ENCODE measurements at places on chromosomes 11 and 22. TPM values are rescaled to one million over a fixed set of nuclear protein-coding genes. Genes with fewer than 3 reads are reported as not detected.

DNA sequence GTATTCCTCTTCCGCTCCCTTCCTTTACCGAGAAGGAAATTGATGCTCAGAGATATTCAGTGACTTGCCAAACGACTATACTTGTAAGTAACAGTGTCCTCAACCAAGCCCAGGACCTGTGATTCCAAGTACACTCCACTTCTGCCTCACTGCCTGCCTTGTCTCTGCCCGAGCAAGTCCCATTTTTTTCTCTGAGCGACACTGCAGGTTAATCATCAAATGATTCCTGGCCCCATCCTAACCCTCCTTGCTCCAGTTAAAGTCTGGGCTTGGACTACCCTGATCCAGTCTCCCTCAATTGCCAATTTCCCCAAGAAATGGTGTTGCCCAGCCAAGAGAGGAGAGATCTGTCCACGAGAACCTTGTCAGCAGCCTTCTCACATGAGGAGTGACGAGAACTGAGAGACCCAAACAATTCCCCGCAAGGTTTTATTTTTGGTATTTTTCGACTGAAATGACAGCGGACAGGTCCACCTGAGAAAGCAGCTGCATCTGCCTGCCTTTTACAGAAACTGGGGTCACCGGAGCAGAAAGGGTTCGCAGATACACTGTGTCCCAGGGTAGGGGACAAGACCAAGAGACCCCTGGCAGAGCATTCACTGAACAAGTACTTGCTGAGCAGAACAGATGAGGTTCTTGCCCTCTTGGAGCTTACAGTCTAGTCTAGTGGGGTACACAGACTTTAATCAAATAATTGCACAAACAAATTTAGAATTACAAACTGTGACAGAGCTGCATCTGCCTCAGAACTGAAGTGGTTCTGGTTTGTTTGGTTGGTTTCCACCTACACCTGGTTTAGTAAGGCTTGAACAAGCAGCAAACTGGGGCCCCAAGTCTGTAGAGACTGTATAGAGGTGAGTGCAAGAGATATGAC lies 11.4 kb downstream of the POU2AF1 start:
- H3K36me3 ChIP-seq: no peaks in the 10 kb centered on the region
- no peaks in the 10 kb centered on the region for H3K27me3 ChIP-seq
- no peaks in the 10 kb centered on the region for H3K4me1 ChIP-seq
- no peak overlapping the region for H3K27ac ChIP-seq
- no peak overlapping the region for H3K4me3 ChIP-seq

DNA sequence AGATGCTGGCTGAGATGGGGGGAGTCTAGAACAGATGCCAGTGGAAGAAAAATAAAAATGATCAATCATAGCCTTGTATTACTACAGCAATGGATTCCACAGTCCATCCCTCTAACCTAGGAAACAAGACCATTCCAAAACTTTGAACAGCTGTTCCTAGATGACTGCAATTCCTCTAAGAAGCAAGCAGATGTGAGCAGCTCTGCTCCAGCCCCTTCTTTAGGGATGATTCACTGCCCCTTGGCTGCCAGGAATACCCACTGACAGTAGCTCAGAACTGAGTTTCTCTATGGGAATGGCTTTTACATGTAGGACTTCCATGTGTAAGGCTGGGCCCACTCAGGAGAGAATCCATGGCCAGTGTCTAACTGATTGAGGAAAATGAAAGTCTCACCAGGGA lies 943.9 kb downstream of the OPCML start:
- no peaks in the 10 kb centered on the region for H3K27me3 ChIP-seq
- H3K4me3 ChIP-seq: no peak overlapping the region
- H3K4me1 ChIP-seq: no peaks in the 10 kb centered on the region
- DNase-seq: no peak
- H3K36me3 ChIP-seq: no peaks in the 10 kb centered on the region

DNA sequence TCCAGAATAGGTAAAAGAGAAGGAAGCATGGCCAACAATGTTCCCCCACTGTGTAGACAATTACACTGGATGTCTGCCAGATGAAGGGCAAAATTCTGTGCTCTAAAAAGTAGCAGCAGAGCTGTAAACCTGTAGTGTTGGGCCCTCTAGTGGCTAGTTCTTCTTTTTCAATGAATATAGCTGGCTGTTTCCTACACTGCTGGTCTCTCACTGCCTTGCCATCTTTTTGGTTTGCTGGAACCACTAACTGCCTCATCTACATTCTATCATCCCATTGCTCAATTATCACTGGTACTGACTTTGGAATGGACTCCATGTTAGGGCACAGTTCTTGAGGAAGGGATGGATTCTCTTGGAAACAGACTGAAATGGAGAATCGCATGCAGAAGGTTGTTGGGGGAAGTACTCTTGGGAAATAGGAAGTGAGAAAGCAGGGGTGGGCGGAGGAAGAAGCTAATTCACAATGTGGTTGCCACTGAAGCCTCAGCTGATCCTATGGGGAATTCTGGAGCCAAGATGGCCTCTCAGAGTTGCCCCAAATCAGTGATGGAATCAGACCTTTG lies 17.9 kb downstream of the KCNE3 start:
- no peak overlapping the region for H3K27ac ChIP-seq
- H3K4me3 ChIP-seq: no peak overlapping the region
- no peaks in the 10 kb centered on the region for H3K36me3 ChIP-seq
- no peak for DNase-seq
- H3K4me1 ChIP-seq: no peaks in the 10 kb centered on the region

GRCh38 chr22:20237480-20238440 lies 30.4 kb downstream of the RTN4R start:
- H3K4me3 ChIP-seq: no peak overlapping the region
- no peaks in the 10 kb centered on the region for H3K27me3 ChIP-seq
- no peaks in the 10 kb centered on the region for H3K4me1 ChIP-seq
- H3K27ac ChIP-seq: no peak overlapping the region
- H3K36me3 ChIP-seq: no peaks in the 10 kb centered on the region
- DNase-seq: no peak

DNA sequence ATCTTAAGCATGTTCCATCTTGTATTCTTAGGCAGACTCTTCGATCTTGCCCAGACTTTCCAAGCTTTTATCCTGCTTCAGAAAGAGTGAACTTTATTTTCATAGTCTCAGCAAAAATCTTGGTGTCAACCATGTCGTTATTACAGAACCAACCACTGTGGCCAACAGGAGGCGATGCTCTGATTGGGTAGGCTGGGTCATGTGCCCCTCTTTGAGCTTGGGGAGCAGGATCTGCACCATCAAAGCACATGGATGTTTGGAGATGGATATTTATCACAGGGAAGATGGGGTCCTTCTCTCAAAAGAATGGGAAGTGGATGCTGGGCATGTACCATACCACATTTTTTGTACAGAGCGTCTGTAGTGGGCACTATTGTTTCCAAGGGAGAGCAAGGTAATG lies 197.4 kb downstream of the MYO18B start:
- H3K4me1 ChIP-seq: no peaks in the 10 kb centered on the region
- no peak overlapping the region for H3K27ac ChIP-seq
- H3K4me3 ChIP-seq: no peak overlapping the region
- DNase-seq: no peak
- H3K36me3 ChIP-seq: peaks cover 3% of the 10 kb centered on the region

GRCh38 chr11:12236744-12237101 lies 126.3 kb downstream of the MICAL2 start:
- H3K4me3 ChIP-seq: no peak overlapping the region
- H3K36me3 ChIP-seq: peaks cover 34% of the 10 kb centered on the region
- DNase-seq: no peak

GRCh38 chr22:44424867-44425693 lies 73.0 kb downstream of the RTL6 start:
- no peaks in the 10 kb centered on the region for H3K36me3 ChIP-seq
- no peaks in the 10 kb centered on the region for H3K4me1 ChIP-seq
- H3K4me3 ChIP-seq: no peak overlapping the region
- no peak overlapping the region for H3K27ac ChIP-seq
- H3K27me3 ChIP-seq: no peaks in the 10 kb centered on the region
- no peak for DNase-seq

DNA sequence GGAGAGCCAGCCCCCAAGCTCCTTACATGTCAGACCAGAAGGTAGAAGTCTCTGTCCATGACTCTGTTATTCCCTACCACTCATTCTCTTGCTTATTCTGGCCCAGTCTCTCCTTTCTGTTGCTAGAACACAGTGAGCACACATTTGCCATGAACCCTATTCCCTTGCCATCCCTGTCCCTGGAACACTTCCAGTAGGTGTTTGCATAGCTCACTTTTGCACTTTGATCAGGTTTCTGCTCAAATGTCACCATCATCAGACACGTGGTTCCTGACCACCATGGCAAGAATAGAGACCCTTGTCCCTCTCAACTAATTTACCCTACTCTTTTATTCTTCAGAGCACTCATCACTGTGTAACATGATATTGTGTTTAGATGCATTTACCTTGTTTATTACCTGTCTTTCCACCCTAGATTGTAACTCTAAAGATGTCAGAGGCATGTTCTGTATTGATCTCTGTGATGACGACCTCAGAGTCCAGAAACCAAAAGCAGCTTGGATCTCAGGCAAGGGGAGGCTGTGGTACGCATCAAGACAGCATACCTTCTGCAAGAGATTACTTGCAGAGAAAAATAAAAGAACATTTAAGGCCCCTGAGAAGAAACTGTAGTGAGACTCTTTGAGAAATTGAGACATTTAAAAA lies 606.4 kb downstream of the OPCML start:
- H3K4me1 ChIP-seq: no peaks in the 10 kb centered on the region
- no peaks in the 10 kb centered on the region for H3K36me3 ChIP-seq
- H3K27ac ChIP-seq: no peak overlapping the region
- no peaks in the 10 kb centered on the region for H3K27me3 ChIP-seq
- H3K4me3 ChIP-seq: no peak overlapping the region

DNA sequence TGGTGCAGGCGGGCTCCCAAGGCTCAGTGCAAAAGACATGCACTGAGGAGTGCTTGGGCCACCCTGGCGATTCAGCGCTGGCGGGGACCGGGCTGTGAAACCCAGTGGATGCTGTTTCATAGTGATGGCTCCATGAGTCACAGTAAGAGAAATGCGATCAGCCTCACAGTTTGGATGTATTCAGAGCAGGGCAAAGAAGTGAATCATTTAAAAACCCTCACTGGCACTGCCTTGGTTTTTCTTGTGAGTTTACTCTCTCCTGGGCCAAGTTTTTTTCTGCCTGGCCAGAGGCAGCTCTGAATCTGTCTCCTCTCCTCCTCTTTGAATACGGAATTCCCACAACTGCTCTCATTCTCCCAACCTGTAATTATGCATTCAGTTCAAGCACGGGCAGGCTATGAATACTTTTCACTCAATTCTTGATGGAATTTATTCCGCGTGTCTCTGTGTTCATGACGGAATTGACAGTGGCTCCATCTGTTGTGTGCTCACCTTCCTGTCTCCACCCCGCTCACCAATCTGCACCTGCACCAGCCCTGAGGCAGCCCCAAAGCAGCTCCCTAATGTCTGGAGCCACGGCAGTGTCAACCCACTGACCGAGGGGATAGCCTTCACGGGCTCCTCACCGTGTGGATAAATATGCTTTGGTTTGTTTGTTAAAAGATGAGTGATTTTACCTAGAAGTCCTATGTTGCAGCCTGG lies 14.9 kb downstream of the ADAMTS8 start:
- no peak for DNase-seq
- peaks cover 18% of the 10 kb centered on the region for H3K4me1 ChIP-seq
- peak overlapping the region; percentile 81 for H3K27ac ChIP-seq
- H3K4me3 ChIP-seq: no peak overlapping the region
- H3K27me3 ChIP-seq: no peaks in the 10 kb centered on the region

GRCh38 chr11:107780136-107780535 lies 68.3 kb upstream of the SLN start:
- H3K36me3 ChIP-seq: no peaks in the 10 kb centered on the region
- DNase-seq: no peak
- no peaks in the 10 kb centered on the region for H3K4me1 ChIP-seq
- no peaks in the 10 kb centered on the region for H3K27me3 ChIP-seq
- no peak overlapping the region for H3K4me3 ChIP-seq
- H3K27ac ChIP-seq: no peak overlapping the region

DNA sequence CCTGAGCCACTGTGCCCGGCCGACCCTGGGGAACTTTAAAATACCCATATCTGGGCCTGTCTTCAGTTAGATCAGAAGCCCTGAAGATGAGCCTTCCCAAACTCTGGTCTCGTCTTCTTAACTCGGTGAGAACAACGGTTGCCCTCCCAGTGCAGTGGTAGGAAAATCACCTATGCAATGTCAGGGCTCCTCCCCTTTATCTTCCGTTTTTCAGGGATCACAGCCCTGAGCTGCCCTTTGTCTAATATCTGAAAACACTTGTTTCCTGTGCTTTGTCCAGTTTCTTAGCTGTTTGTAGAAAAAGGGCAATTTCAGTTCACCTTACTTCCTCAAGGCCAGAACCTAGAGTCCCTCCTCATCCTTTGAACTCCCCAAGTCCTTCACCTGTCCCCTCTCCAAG lies 9.4 kb downstream of the DRAP1 start:
- H3K36me3 ChIP-seq: no peaks in the 10 kb centered on the region
- no peak for DNase-seq
- H3K27me3 ChIP-seq: no peaks in the 10 kb centered on the region
- no peaks in the 10 kb centered on the region for H3K4me1 ChIP-seq

GRCh38 chr22:46070215-46070802 lies 80.0 kb upstream of the PPARA start:
- no peaks in the 10 kb centered on the region for H3K27me3 ChIP-seq
- peak overlapping the region; percentile 100 for H3K27ac ChIP-seq
- DNase-seq: peak; percentile 87

DNA sequence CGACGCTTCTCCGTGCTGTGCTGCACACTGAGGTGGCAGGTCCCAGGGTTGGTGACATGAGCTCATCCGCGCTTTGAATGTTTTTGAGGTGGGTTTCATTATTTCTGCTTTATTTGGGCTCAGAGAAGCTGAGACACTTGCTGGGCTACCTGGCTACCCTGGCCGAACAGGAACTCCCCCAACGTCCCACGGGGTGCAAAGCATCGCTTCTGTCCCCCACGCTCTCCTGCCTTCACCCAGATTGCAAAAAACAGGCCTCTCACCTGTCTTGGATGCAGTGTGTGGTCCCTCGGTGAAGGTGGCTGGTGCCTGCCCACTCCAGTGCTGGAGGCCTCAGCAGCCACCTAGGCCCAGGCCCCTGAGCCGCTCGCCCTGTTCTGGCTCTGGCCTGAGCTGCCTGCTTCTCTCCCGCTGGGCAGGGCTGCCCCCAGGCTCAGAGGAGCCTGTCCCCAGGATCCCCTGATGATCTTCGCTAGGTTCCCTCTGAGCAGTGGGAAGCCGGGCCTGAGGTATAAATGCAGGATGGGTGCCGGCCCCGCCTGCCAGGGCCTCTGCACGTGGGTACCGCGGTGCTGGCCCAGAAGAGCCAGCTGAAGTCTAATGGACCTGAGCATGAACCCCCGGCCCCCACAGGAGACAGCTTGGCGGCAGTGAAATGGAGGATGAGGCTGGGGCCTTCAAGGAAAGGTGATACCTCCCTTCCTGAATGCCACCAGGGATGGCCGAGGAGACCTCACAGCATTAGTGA lies 15.8 kb upstream of the MRGPRD start:
- peak; percentile 45 for DNase-seq
- no peaks in the 10 kb centered on the region for H3K36me3 ChIP-seq
- H3K4me3 ChIP-seq: no peak overlapping the region

- no peaks in the 10 kb centered on the region for H3K36me3 ChIP-seq
- H3K4me3 ChIP-seq: no peak overlapping the region
- DNase-seq: no peak
- no peaks in the 10 kb centered on the region for H3K27me3 ChIP-seq
- no peaks in the 10 kb centered on the region for H3K4me1 ChIP-seq
Observed at GRCh38 chr11:127445476-127445875, 444.9 kb upstream of the KIRREL3 start.

THY1 gene
- 3.5 TPM for total RNA-seq

C11orf52 gene
- total RNA-seq: not detected

CD3D gene
- total RNA-seq: not detected

CRYBB2 gene
- total RNA-seq: not detected

ARHGAP20 gene
- total RNA-seq: 4.9 TPM

NFAM1 gene
- 1.5 TPM for total RNA-seq

GUCY1A2 gene
- total RNA-seq: 5.6 TPM

OVOL1 gene
- total RNA-seq: not detected

Measured in ascending aorta (tissue), 2 donors.